ENCODE measurements at places on chromosomes 3 and 15.

- DNase-seq: no peak
Observed at GRCh38 chr3:37183375-37183831, 9.0 kb upstream of the LRRFIP2 start.

- no peak for DNase-seq
Observed at GRCh38 chr15:25556136-25556535, 117.3 kb upstream of the UBE3A start.

DNA sequence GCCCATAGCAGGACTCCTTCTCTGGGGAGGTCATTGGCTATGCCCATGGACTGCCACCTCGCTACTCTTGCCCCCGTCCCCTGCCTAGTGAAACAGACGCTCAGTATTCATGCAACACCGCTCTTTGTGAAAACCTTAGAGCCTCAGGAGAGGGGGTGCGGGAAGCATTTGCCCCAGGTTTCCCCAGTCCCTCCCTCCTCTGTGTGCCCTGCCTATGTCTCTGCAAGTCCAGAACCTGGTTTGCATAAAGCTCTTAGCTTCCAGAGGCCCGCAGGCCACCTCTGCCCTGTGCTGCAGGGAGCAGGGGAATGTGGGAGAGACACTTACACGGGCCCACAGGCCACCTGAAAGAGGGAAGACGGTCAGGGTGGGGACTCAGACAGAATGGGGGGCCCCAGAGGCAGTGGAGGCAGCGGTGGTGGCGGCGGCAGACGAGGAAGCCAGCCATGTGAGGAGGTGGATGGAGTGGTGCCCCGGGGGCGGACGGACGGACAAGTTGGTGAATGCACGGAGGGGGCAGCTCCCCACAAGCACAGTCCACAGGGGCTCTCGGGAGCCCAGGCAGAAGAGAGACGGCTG lies 33.8 kb upstream of the CTSH start:
- no peak for DNase-seq

- DNase-seq: peak; percentile 65
Observed at GRCh38 chr3:108477511-108478147, 32.8 kb downstream of the MYH15 start.

DNA sequence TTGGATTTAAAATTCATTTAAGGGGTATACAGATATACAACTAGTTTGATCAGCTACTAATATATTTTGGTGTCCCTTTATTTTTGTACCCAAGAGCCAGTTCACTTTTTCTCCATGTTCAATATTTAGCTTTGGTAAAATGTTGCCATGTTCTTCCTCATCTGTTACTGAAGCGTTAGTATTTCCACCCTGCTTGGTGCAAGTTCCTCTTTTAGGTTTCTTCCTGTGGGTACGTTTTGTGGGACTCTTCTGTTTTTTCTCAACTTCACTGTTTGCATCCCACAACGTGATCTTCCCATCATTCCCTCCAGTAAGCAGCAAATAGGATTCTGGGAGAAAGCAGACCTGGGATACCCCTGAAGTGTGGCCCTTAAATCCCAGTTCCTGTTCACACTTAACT lies 14.1 kb downstream of the WDR53 start:
- DNase-seq: no peak

DNA sequence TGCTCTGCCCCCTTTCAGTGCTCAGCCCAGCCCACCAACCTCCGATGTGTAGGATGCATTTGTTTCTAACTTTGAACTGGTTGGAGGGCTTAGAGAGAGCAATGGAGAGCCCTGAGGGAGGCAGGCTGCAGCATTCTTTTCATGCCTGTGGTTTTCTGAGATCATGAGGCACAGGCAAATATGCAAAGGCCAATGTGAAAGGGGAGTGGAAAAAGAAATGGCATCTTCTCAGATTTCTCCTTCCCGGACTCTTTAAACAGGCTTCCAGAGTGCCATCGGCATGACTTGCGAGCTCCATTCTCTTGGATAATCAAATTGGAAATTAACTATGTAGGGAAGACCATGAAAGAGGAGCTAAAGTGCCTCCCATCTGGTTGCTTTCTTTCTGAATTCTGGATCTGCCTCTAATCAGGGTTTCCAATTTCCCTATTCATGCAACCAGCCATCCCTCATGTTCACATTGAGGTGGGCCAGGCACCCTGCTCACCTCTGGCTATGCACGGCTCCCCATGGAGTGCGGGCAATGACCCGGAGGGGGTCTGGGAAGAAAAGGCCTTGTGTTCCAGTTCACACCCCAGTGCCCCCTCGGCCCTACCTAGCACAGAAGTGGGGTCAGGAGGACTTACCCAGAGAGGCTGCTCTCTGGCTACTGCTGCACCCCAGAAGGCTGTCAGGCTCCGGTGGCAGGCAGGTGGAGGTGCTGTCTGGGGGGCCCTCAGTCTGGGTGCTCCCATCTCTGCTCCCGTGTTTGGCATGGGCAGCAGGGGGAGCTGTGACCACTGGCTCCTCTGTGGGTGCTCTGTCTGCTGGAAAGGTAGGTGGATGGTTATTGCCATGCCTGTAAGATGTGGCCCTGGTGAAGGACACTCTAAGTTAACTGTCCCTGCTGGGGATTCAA lies 16.1 kb downstream of the AMOTL2 start:
- no peak for DNase-seq

- DNase-seq: no peak
Observed at GRCh38 chr15:78162038-78162437, 12.9 kb downstream of the IDH3A start.

- DNase-seq: no peak
Observed at GRCh38 chr3:56894881-56895431, 93.2 kb upstream of the ARHGEF3 start.

DNA sequence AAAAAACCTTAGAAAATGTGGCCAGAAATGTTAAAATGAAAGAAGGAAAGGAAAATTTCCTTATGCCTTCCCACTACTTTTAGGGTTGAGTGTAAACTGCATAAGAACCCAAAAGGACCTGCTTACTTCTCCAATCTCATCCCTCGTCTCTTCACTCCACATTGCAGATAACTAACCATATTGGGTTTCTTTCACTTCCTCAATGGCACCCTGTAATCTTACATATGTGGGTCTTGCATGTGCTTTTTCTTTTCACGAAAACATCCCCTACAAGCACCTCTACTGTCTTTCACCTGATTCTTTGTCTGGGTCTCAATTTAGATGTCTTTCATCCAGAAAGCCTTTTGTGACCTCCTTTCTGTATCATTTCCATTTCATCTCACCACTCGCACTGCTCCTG lies 23.1 kb downstream of the EOMES start:
- DNase-seq: no peak

DNA sequence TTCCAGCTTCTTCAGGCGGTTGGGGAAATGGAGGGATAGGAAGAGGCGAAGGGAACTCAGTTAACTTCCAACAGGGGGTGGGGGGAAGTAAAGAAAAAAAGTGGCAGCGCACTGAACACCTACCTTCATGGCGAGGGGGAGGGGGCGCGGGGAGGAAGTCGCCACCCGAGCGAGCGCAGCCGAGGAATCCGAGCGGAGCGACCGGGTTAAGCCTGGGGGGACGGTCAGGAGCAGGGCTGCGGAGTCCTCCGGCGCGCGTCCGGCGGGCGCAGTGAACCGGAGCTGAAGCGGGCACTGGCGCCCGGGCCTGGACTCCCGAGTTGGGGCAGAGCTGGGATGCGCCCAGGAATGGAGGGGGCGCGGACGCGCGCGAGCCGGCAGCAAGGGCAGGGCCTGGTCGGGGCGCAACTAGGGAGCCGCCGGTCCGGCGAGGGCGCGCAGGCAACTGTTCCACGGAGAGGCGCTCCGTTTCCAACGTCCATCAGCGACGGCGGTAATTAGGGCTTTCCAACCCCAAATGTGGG lies at the start of gene WNT5A:
TSS of gene WNT5A (minus strand) at position 450 of the 524 bp plus-strand sequence. CDS start at position 129, 321 bp downstream.
- DNase-seq: no peak

DNA sequence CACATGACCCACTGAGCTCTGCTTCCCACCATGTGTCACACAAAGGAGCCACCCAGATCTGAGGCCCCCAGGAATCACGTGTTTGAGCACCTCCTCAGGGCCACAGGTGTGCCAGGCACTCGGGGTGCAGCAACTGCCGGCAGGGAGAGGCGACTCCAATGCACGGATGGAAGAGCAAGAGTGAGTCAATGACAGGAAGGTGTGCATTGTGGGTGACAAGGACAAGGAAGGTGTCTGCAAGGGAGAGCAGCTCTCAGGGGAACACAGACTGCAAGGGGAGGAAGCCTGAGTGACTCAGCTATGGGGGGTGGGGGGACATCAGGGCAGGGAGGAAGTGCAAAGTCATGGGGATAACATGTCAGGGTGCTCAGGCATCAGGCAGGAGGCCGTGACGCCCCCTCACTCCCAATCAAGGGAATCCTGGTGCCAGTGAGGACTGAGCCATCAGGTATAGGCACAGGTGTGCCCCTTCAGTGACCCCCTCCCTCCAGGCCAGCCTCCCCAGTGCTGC lies 67.4 kb downstream of the NUP210 start:
- DNase-seq: no peak

- peak; percentile 31 for DNase-seq
Observed at GRCh38 chr3:170356596-170357175, 829 bp upstream of the SKIL start.

DNA sequence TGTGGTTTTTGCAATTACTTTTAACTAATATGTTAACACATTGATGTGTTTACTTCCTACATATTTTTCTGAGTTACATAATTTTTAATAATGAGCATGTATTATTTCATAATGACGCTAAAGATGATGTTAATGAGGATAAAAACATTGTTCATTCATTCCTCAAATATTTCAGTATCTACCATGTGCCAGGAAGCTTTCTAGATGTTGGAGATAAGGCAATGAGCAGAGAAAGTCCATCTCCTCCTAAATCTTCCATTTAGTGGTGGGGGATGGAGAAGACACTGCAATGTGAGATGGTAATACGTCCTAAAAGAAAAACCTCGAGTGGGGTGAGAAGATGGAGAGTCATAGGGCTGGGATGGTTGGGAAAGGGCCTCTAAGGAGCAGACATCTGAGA lies 132.7 kb downstream of the MYLK start:
- DNase-seq: no peak

GRCh38 chr3:13332158-13332557 lies 88.0 kb downstream of the NUP210 start:
- DNase-seq: no peak

DNA sequence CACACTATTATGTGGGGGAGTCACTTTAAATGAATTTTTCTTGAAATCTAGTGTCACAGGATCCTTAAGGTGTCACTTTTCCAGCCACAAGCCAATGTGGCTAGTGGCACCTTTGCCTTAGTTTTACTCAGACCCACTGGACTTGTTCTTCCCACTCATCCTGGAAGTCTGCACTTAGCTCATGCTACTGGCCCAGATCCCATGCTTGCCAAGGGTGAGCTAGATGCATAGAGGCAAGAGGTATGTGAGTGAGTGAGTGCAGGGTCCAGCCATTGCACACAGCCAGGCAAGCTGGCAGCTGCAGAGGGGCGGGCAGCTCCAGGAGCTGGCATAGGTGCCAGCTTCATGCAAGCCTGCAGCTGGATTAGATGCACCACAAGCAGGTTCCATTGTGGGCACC lies 81.0 kb downstream of the CGGBP1 start:
- no peak for DNase-seq

- no peak for DNase-seq
Observed at GRCh38 chr15:86347245-86347644, 267.6 kb downstream of the AGBL1 start.

Data from NCI-H1694 (cell line).